ENCODE measurements at places on chromosomes 16 and 17.

- DNase-seq: peak; percentile 75
These were observed 496 bp downstream of the EZH1 start for GRCh38 chr17:42744283-42744805.

DNA sequence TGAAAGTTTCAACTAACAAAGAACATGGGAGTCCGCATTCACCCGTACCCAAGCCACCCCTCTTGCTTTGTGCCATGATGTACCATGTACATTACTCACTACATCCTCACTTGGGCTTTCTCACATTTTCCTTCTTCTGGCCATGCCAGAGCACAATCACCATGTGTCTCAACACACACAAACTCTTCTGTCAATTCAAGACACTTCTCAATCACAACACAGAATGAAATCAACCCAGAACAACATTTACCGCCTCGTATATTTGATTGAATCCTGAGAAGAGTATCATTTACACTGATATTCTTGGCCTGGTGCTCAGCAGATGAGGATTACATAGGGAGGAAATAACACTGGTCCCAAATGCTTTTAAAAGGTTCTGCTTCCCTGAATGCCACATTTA is 4.5 kb downstream of the ADAMTS18 start:
- no peak for DNase-seq

GRCh38 chr17:6429266-6429665 is 5.7 kb downstream of the AIPL1 start:
- no peak for DNase-seq

- no peak for DNase-seq
These were observed 79.7 kb upstream of the CPHXL start for GRCh38 chr16:75805946-75806345.

DNA sequence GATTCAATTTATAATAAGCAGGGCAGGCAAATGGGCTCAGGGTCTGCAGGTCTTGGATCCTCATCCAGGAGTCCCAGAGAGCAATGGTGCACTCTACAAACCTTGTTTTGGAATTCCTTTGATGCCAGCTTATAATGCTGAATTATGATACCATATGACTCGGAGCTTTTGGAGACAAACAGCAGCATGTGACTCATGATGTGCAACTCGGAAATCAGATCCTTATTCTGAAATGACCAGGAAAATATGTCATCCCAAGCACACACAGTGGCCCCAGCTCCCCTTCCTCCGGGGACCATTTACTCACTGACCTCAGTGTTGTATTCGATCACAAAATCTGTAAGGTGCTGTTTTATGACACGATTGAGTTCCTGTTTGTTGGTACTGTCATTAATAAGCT is 20.2 kb upstream of the UMOD start:
- no peak for DNase-seq

DNA sequence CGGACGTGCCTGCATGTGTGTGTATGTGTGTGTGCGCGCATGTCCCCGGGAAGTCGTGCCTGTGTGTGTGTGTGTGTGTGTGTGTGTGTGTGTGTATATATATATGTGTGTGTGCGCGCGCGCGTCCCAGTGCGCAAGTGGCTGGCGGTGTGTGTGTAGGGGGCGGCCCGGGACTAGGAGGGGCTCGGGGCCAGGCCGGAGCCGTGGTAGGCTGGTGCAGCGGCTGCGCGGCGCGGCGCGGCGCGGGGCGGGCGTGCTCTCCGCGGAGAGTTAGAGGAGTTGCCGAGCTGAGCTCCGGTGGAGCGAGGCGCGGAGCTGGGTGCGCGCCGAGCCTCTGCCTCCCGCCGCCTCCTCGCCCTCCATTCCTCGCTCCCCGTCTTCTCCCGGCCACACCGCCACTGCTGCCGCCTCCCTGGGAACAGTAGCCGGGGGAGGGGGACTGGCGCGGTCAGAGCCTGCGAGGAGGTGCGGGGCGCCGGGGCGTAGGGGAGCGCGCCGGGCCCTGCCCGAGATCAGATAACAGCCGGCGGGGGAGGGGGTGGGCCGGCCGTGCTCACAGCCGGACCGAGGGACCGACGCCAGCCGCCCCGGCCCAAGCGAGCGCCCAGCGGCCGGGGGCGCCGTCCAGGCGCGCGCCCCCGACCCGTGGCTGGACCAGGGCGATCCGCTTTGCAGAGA is at the start of gene KCNJ12:
Gene KCNJ12, plus strand, starts transcription at position 277 of the 678 bp plus-strand sequence. CDS start 38,986 bp downstream, outside the sequence.
- no peak for DNase-seq

DNA sequence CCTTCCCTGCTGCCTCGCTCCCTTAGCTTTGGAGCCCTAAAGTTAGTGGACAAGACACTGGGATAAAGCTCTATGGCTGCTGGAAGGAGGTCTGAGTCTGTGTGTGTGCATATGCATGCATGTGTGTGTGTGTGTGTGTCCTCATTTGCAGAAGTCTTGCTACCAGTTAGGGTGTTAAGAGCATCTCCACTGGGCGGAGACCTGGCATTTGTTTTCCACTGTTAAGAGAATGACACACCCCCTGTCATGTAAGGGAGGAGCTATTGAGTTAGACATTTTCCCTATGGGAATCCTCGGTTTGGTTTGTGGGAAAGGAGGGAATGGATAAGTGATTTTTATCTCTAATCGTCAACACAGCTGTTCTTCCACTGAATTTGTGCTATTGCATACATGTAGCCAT is 24.8 kb upstream of the ARHGAP23 start:
- DNase-seq: no peak

GRCh38 chr17:76598004-76598439 is 12.4 kb upstream of the ST6GALNAC2 start:
- no peak for DNase-seq

DNA sequence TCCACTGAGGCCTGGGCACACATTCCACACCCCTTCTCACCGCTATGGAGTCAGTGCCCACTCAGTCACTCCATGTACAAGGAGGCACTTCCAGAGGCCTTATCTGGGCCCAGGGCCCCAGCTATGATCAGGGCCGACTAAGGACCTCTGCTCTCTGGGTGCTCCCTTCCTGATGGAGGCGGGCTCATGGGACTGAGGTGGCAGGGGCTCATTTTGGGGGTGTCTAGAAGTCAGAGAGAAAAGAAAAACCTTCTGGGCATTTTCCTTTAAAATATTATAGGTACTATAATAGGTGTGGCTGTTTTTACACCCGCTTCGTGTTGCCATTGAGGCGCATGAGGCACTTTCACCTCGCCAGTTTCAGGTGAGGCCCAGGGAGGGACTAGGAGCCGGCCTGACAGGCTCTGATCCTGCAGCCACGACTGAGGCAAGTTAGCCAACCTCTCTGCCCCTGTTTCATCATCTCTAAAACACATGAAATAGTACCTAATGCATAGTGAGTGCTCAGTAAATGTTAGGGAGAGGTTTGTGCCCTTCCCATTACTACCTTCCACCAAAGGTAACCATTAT is 14.4 kb downstream of the B9D1 start:
- no peak for DNase-seq

- no peak for DNase-seq
These were observed 20.4 kb upstream of the TMEM220 start for GRCh38 chr17:10750210-10750609.

- no peak for DNase-seq
These were observed 110.8 kb upstream of the DNAH9 start for GRCh38 chr17:11487469-11487868.

DNA sequence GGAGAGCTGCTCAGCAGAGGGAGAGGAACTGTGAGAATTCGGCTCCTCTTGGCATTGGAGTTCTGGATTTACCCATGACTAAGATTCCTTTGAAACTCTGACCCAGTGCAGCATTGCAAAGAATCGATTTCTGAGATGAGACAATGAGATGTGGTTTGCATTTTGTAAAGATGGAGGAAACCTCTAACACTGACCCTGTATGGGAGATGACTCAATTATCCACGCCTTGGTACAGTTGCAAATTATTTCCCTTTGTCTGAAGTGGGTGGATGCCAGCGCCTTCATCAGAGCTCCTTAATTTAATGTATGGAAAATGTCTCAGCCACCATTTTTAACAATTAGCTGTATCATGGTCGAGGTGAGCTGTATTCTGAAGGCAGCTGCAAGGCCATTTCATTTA is 53.4 kb downstream of the NUP93 start:
- no peak for DNase-seq

DNA sequence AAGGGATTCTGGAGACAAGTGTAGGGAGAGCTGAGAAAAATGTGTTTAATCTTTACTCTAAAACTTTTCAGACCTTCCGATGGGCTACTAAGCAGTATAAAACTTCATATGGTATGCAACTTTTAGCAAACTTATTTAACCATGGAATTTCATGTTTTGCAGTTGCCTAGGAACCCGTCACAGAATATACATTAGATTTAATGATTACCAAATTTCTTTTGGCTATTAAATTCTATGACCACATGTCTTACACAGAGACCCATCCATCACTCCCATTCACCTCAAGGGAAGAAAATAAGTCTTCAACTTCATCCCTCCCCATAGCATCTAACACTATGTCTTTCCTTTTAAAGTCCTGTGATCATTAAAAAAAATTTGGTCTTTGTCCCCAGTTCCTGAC is 54.9 kb downstream of the HS3ST3A1 start:
- no peak for DNase-seq

GRCh38 chr17:12388226-12388625 is 277.5 kb upstream of the MYOCD start:
- DNase-seq: no peak

GRCh38 chr17:34307110-34307509 is 12.1 kb upstream of the CCL8 start:
- DNase-seq: no peak

GRCh38 chr17:68248891-68249290 is 1.0 kb downstream of the AMZ2 start:
- DNase-seq: peak; percentile 46

DNA sequence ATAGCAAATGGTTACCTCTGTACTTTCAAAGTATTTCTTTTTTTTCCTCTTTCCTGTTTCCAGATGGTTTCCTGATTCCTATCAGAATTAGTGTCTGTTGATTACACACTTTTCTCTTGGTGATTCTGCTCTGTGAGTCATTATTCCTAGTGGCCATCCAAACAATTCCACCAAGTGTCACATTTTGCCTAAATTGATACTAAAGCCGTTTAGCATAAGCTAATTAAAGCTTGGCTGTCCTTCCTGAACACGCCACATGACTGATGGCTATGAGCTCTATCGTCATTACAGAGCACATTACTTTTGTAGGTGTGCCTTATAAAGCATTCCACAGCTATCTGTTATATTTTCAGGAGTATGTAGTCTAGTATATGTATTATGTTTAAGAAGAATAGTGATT is 671.2 kb downstream of the CDH8 start:
- DNase-seq: no peak

GRCh38 chr17:63311416-63311937 is 134.6 kb downstream of the CYB561 start:
- DNase-seq: no peak

DNA sequence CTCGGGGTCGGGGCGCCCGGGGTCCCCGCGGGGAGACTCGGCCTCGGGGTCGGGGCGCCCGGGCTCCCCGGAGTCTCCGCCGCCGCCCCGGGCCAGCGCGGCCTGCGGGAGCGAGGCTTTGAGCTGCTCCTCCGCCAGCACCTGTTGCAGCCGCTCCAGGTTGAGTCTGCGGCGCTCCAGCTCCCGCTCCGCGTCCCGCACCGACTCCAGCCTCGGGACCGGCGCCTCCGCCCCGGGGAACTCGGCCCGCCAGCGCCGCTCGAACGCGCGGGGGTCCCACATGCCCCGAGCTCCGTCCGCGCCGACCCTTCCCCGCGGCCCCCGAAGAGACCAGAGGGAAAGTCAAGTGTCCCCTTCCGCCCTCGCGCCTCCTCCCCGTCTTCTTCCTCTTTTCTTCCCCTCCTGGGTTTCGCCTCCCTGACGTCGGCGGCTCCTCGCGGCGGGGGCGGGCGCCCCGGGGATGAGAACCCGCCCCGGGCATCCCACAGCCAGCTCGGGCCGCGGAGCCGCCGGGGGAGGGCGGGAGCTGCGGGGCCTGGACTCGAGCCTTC is 40.8 kb upstream of the BHLHA9 start:
- DNase-seq: peak; percentile 53

DNA sequence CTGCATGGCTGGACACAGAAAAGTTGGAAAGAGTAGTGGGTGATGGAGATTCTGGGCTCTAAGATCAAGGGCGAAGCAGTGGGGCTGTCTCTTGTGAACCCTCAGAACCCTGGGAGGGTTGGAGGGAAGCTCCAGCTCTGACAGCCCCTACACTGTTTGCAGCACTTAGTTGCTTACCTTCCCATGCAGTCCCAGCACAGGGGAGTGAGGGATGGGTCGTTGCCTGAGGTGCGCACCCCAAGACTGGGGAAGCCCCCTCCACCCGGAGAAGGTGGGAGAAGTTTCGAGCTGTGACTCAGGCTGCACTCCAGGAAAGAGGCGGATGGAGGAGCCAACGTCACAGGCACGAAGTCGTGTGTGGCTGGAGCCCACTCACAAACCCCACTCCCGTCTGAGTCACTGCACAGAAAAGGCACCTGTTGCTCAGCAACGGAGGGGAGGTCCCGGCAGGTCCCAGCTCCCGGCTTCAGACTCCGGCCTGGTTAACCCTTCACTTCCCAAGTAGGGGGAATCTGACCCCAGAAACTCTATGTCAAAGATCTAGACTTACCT is 60.1 kb downstream of the AIPL1 start:
- no peak for DNase-seq

- DNase-seq: no peak
These were observed 39.7 kb downstream of the ARHGAP17 start for GRCh38 chr16:24975428-24975889.

GRCh38 chr16:22355487-22355908 is 18.9 kb downstream of the CDR2 start:
- peak; percentile 42 for DNase-seq

DNA sequence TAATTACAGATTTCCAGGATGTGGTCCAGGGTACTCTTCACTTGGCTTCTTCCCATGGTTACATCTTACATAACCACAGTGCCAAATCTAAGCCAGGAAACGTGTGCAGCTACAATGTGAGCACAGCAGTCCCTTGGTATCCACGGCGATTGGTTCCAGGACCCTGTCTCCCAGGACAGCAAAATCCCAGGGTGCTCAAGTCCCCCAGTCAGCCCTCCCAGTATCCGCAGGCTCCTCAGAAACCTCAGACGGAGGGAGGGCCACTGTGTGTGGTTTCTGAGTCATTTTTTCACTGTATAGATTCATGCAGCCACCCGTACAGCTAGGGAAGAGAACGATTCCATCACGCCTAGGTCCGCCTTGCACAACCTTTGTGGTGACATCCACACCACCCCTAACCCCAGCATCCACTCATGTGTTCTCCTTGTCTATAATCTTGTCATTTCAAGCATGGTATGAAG is 11.1 kb upstream of the ATP2C2 start:
- no peak for DNase-seq

DNA sequence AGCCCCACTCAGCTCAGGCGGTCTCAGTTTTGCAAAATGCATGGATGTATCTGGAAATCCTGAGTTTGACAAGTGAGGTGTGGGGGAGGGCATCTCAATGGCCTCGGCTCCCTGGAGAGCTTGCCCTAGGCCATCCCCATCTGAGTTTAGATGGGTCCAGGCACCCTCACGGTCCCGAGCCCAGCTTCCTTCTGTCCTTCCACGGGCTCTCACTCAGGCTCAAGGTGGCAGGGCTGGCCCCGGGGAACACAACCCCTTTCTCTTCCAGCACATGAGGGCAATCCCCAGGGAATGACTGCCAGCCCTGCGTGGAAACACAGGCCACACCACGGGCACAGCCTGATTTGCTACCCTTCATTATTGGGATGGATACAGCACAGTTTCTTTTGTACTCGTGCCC is 58.4 kb downstream of the AMFR start:
- no peak for DNase-seq

GRCh38 chr16:81522108-81522701 is 77.6 kb downstream of the CMIP start:
- peak; percentile 69 for DNase-seq

GRCh38 chr16:77113835-77114234 is 77.2 kb upstream of the MON1B start:
- DNase-seq: no peak

- no peak for DNase-seq
These were observed 138.6 kb downstream of the CDH11 start for GRCh38 chr16:64983231-64983630.
